Stimulated activated CD8-positive, alpha-beta memory T cell treated with anti-CD3 and anti-CD28 coated beads, Interleukin-2, amount 100 ng/mL, for 1 hour (primary cell): ENCODE measurements at places on chromosomes 7 and 10.

- DNase-seq, result no peak
Measured at GRCh38 chr7:14507617-14508016, 394.9 kb downstream of the DGKB start.

DNA sequence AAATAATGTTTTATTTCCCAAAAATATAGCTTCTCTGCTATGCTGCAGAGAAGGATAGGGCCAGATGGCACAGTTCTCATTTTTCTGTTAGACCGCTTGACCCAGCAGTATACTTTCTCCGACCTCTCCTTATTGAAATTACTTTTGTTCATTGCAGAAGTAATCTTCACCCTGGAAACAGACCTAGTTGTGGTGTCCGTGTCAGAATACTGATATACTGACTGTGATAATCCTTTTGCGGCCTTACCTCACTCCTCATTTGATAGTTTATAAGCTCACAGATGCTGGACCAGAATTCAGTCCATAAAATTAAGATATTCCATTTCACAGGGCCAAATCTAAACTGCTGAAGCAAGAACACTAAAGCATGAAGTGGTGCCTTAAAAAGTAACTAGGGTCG is 260.6 kb upstream of the DKK1 start:
- no peak for DNase-seq

- DNase-seq, result no peak
Measured at GRCh38 chr10:130212746-130213145, 76.6 kb downstream of the GLRX3 start.

DNA sequence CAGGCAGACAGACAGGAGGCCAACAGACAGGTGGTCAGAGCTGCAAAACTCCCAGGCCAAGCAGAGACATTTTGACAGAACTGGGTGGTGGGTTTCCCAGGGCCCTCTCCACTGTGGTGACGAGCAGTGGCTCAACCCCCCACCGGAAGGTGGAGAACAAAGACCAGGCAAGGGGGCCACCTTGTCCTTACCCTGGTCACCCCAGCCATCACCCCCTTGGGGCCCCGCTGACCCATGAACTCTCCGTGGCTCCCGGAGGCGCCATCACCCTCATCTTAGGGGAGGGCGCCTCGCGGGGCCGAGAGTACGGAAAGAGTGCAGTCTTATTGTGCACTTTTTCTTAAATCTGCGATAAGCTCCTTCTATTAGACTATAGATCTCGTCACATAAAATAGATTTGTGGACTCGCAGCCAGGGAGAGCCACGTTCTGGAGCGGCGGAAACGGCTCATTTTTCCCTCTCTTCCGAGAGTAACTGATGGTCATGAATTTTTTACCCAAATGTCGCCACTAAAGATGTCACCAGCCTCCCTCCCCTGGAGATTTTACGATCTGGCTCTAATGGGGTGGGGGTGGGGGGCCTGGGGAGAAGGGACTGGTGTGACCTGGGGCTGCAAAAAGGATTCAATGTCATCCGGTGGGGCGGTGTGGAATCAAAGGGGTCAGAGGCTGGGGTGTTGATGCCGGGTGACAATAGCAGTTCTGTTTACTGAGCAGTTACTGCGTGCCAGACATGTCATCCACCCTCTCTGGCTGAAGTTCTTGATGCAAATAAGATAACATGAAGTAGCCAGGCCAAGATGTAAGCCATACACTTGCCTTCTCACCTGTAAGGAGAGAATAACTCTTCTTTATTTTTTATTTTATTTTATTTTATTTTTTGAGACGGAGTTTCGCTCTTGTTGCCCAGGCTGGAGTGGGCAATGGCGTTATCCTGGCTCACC is 71.1 kb upstream of the MYL10 start:
- DNase-seq, result no peak

DNA sequence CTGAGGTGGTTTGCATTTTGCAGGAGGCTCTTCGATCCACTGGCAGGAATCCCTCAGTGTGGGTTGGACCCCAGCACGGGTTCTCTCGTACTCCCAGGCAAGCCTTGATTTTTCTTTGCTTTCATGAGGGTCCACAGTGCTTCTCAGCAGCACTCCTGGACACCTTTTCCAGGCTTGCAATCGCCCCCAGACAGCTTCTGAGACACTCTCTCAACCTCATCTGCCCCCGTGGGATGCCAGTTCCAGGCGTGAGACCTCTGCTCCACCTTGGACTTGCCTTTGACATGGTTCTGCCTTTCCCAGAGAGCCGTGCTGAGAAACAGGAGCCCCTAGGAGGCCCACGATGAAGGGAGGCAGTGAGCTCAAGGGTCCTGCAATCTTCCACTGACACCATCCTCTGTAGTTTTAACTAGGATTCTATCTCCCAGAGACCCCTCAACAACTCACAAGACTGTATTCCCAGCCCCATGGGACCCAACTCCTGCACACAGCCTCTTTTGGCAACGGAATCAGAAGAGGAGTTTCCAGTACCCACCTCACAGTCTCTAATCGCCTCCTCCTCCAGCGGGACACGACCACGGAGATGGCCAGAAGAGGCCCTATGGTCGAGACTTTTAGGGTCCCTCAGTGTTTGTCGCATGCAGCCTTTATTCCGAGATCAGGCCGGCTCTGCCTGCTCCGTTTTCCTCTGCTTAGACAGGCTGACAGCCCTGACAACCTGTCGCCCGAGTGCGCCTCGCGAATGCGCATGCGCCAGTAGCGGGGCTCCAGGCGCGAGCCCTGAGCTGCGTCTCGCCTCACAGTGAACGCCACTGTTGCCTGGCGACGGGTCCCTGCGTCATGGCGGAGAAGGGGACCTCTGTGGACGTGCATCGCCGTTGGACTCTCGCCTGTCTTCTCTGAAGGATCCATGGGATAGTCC is 26.0 kb upstream of the ZNF273 start:
- peak; percentile 55 for DNase-seq

GRCh38 chr10:113666682-113667252 is 2.9 kb upstream of the NRAP start:
- no peak for DNase-seq
